AG08395 (cell line): ENCODE measurements at places on chromosomes 1 and 21.
A peak's percentile ranks its signal among the peaks of the same experiment; 100 is the strongest.

GRCh38 chr21:20419772-20420171, 578.4 kb upstream of the NCAM2 start:
- DNase-seq = no peak

GRCh38 chr1:81678779-81679178, 122.0 kb upstream of the ADGRL2 start:
- DNase-seq = no peak

DNA sequence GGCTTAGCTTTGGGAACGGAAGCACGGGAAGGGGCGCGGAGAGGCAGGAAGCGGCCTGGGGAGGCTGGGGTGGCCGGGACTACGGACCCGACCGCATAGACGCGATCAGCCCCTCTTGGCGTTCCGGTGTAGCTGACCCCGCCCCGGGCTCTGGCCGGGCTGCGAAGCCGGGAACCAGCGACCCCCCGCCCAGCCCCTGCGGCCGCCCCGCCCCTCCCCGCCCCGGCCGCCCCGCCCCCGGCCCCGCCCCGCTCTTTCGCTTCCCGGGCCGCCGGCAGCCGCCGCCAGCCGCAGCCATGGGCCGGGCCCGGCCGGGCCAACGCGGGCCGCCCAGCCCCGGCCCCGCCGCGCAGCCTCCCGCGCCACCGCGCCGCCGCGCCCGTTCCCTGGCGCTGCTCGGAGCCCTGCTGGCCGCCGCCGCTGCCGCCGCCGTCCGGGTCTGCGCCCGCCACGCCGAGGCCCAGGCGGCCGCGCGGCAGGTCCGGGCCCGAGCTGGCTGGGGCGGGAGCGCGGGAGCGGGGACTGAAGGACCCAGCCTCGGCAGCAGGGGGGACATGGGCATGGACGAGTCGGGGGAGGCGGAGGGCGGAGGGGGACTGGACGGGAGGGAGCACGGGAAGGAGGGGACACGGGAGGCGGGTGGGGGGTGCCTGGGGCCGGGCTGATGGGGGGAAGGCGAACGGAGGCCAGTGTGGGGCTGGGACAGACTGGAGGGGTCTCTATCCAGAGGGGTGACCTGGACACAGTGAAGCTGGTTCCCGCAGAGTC, at the start of gene SELENON:
Gene SELENON (plus strand): TSS at position 259 of the 768 bp plus-strand sequence. CDS start 38 bp downstream, at position 297.
- peak; percentile 75 for DNase-seq

DNA sequence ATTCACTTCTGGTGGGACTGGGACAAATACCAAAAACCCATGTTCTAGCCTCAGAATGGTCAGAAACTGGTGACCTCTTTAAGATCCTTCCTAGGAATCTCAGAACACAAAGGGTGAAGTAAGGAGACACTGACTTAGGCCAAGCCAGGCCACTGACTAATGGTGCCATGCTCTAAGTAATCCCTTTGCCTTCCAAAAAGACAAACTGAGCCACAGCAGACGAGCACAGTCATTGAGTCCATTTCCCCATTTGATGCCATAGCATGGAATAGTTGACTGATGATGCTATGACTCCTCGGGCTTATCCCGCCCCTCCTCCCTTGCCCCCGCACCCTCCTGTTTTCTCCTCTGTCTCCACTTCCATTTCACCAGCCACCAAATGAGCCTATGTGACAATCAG, 145.8 kb upstream of the ZNF648 start:
- no peak for DNase-seq

DNA sequence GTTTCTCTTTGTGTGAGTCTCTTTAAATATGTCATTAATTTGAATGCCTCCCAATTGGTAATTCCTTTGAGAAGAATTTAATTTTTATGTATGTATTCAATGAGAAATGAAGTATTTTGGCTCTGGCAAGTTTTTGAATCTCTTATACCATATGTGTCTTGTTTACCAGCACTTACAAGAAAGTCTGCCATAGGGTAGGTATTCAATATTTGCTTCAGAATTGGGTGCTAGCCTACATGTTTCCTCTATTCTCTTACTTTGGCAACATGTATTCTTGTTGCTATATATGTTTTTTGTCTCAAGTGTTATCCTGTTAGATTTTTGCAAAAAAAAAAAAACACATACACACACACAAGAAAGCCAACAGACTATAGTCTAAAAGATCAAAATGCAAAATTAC, 350.5 kb upstream of the PRMT6 start:
- no peak for DNase-seq

- no peak for DNase-seq
Measured at GRCh38 chr21:31518580-31518979, 140.9 kb upstream of the SOD1 start.

DNA sequence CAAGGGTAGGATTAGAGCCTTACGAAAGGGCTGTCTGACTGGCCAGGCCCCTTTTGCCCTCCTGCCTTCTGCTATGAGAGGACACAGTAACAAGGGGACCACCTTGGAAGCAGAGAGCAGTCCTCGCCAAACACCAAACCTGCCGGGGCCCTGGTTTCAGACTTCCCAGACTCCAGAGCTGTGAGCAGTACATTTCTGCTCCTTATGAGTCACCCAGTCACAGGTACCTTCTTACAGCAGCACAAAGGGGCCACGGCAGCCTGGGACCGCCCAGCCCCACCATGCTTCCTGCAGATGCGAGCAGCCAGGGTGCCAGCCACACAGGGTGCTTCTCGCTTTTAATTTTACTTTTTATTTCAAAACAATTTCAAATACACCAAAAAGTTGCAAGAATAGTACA, 17.2 kb upstream of the POFUT2 start:
- no peak for DNase-seq

DNA sequence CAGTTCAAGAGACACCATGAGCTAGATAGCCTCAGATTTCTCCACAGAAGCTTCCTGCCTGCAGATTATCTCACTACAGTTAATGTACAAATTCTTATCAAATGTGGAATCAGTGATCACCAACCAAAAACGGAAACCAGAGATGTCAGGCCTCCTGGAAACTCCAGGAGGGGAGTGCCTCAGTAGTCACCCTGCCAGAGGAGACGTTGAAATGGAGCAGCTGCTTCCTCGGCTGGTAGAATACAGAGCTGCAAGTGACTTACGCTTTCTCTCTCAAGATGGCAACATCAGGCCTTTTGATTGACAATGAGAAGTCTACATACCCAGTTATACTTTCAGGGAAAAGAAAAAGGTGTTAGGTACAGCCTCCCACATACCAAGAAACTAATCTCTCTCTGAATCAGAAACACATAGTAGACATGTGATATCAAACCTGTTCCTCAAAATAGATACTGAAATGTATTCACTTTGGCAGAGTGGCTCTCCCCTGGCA, 52.2 kb downstream of the ACP6 start:
- DNase-seq = no peak

- peak; percentile 26 for DNase-seq
Measured at GRCh38 chr1:112536561-112536960, 27.8 kb downstream of the WNT2B start.

GRCh38 chr1:11944358-11944931, 9.9 kb downstream of the PLOD1 start:
- DNase-seq = no peak

DNA sequence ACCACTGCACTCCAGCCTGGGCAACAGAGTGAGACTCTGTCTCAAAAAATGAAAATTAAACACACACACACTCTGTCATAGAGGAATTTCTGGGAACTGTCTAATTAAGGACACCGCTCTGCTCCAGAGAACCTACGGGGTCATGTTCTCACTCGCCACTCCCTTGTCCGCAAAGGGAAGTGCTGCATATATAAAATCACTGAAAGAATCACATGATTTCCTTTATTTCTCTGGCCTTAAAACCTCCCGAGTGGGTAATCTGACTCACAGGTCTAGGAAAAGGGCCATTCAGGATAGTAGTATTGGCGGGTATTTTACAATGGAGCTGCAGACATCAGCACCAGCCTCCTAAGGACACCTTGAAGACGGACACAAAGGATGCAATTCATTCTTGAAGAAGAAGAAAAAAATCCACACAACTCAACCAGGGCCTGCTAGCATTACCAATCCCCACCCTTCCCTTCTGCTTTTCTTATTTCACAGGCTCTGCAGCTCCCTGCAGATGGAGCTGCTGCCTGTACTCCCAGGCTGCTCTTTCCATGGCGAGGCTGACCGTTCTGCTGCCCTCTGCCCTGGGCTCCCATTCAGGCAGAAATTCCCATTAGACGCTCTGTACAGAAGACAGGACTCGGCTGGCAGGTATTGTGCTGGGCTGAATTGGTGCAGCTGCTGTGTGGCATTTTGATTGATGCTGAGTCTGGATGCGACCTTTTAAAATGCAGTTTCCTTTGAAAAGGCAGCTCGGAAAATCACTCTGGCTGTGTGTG, 53.3 kb upstream of the FAM89A start:
- no peak for DNase-seq

DNA sequence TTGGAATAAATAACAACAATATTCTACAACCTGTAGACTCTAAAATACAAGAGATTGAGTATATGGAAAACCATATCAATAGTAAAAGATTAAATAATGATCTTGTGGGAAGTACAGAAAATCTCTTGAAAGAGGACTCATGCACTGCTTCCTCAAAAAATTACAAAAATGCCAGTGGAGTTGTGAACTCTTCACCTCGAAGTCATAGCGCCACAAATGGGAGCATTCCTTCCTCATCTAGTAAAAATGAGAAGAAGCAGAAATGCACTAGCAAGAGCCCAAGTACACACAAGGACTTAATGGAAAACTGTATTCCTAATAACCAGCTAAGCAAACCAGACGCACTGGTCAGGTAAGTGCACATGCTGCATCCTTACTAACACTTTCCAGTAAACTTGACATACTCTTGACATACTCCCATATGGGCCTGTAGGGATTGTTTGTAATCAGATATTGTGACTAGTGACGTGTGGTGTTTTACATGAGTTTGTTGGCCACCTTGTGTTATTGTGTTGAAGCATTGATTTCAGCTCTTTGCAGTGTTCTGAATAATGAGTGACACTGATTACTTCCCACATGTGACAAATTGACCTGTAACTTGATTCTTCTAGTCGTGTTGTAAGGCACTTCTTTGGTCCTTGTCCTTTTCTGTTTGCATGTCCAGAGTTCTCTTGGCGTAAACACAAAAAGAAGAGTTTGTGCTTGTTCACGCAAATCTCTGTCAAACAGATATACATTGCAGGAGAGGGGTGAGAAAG, 28.0 kb downstream of the MACO1 start:
- DNase-seq = no peak

DNA sequence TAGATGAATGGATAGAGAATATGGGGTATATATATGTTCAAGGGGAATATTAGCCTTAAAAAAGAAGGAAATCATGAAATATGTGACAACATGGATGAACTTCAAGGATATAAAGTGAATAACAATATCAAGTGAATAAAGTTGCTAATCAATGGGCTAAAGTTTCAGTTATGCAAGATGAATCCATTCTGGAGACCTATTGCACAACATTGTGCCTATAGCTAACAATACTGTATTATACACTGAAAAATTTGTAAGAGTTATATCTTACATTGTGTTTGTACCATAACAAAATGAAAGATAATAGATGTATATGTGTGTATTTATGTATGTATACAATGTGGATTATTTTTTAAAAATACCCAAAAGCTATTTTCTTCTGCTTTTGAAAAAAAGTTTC, 96.3 kb upstream of the DPYD start:
- no peak for DNase-seq

DNA sequence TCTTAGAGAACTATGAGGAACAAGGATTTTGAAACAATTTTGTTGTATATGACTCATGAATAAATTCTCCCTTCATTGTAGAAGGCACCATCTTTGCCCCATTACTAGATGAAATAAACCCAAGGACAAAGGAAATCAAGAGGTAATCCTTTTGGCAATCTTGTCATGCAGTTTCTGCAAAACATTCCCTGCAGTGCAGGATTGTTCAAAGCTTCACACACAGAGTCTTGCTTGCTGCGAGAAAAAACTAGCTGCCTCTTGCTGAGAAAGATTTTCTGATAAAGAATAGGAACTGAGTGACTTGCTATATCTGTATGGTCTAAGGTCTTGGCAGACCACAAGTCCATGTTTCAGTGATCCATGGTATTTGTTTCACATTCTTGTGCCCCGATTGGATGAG, 657.4 kb upstream of the ADGRL4 start:
- no peak for DNase-seq

- DNase-seq = peak; percentile 62
Measured at GRCh38 chr1:27979151-27979858, 19.5 kb downstream of the XKR8 start.

- DNase-seq = peak; percentile 51
Measured at GRCh38 chr1:89519779-89520358, 4.8 kb upstream of the LRRC8B start.

DNA sequence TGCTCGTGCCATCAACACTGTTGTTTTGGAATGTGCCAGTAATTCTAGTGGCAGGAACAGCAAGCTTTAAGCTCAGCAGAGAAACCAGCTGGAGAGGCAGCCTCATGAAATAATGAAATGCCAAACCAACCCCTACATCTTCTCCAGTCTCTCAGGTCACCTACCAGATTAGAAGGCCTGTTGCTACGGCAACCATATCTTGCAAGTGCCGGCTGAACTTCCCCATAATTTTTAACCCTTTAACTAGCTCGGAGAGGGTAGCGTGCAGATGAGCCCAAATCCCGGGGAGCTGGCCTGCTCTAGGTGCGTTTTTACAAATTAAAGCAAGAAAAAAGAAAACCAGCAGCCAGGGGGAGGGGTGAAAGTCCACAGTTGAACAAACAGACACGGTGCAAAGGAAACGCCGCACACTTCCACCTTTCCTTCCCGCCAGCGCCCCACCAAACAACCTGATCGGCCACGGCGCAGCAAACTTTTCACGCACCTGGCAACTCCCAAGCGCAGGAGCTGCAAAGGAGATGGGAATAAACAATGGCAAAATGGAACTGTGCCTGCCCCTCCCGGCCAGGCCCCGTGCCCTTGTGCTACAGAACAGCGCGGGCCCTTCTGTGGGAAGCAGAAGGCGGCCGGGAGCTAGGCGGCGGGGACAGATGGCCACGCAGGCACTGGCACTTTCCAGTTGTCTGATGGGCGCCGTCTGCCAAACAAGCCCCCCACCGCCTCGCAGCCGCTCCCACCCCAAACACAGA, 50.1 kb downstream of the SSBP3 start:
- no peak for DNase-seq

DNA sequence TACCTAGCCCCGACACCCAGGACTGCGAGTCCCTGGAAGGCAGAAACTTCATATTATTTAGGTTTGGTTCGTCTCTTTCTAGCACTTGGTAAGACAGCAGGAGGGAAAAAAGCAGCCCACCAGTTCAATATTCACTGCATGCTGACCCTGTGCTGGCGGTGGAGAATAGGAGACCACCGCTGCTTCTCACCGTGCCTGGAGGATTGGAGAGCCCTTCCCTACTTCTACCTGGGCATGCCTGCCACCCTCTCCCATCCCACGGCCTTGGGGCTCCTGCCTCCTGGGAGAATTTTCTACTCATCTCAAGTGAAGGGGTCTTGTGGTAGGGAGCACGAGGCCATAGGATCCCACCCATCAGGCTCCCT, 5.4 kb downstream of the MTHFR start:
- no peak for DNase-seq
